ENCODE measurements at places on chromosomes 13 and 19.

DNA sequence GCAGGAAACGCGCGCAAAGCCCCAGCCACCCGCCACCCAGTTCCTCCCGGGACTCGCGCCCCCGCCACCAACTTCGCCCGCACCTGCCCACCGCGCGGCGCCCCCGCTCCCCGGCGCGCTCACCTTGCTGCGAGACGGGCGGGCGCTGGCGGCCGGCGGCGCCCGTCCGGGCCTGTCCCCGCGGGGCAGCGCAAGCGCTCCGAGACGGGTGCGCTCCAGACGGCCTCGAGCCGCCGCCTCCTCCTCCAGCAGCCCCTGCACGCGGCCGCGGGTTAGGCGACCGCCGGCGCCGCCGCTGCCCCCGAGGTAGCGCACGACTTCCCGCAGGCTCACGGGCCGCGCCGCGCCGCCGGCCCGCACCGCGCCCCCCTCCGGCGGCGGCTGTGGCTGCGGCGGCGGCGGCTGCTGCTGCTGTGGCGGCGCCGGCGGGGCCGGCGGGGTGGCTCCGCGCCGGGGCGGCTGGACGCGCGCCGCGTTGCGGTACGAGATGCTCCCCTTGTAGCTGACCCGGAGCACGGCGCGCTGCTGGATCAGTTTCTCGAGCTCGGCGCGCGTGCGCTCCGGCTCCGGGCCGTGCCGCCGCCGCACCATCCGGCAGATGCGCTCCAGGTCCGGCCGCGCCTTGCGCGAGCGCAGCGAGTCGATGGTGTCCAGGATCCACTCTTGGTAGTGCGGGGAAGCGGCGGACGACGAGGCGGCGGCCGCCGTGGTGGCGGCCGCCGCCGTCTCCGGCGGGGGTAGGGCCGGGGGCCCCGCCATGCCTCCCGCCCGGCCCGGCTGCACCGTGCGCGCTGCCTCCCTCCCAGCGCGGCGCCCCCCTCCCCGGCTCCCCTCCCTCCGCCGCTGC lies 666 bp downstream of the SAMD1 start:
- DNase-seq: peak; percentile 50

- DNase-seq: no peak
These were observed 894.3 kb upstream of the SLITRK1 start for GRCh38 chr13:84776593-84776992.

DNA sequence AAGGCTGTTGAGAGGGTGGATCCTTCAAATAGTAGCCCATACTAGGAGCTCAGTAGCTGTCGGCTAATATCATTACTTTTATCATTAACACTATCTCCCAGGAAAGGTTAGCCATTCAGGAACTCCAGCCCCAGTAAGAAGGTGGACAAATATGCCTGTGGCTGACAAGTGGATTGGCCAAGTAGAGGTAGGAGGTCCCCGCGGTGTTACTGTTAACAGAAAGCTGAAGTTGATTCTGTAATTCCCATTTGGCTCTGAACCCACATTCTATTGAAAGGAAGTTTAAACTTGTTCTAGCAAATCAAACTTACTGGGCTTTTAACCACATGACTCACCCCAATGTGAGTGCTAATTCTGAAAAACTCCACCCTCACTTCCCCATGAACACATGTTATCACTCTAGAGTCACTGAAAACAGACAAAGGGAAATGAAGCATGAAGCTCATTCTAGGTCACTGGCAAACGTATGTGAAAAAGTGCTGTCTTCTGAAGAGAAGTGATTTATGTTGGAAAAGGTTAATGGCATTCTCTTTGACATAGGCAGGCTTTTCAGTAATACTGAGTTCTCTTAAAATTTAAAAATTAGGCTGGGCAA lies 273.5 kb downstream of the FGF14 start:
- DNase-seq: no peak

- DNase-seq: no peak
These were observed 17.5 kb upstream of the KBTBD6 start for GRCh38 chr13:41150058-41150457.

GRCh38 chr13:108961542-108962125 lies 332.2 kb downstream of the MYO16 start:
- peak; percentile 55 for DNase-seq

DNA sequence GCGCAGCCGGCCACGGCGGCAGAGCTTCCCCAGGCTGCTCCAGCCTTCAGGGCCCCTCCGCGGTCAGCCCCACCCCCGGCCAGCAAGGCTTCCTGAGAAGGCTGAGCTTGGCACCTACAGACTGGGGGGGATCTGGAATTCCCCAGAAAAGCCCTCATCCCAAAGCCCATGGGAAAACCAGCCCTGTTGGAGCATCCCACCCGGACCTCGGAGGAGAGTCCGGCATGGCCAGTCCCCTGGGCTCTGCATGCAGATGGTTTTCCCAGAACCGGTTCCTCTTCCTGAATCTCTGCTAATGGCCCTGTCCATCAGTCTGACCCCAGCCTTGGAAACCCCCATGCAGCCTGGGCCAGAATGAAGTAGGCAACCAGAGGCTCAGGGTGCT lies 10.3 kb downstream of the RASA3 start:
- DNase-seq: no peak

DNA sequence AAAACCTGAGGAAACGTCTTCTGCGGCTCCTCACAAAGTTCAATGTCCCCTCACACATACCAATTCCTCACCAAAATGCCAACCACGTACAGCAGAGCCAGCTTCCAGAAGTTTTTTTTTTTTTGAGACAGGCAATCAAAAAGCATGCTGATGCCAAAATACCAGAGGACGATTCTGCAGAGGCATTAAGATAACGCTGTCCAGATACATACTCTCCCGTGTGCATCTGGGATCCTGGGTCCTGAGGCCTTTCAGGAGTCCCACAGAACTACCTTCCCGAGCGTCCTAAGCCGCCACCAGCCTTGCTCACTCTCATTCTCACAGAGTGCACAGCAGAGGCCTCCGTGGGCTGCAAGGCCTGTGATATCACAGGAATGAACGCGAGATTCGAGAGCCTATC lies 5.0 kb downstream of the DCUN1D2 start:
- no peak for DNase-seq

DNA sequence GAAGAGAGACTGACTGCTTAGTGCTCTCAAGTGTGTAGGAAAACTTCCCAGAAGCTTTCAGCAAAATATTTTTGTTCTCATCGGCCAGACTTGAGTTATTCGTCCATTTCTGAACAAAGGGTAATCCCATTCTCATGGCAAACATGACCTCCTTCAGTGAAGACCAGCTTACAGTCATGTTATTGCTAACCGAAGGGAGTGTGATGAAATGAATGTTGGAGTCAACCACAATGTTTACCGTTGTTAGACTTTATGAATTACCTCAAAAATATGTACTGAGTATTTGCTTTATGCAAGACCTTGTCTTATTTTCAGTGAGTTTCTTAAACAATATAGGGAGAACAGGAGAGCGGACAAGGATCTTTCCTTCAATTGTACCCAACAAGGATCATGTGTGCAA lies 228.6 kb downstream of the LMO7 start:
- peak; percentile 39 for DNase-seq

DNA sequence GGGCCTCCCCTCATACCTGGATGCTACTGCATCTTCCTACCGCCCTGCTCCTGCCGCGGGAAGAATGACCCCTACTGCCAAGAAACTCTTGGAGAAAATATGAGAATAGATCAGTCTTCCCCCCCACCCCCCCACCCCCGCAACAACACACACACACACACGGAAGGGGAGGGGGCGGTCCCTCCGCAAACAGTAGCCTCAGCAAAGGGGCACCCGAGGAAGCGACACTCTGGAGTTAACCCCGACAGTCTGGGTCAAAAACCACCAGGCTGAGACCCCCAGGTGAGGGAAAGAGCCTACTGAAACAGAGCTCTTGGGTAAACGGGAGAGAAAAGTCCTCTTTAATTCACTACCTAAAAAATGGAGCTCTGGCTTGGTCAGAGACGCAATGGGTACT lies 1.2 kb downstream of the MED26 start:
- DNase-seq: no peak

GRCh38 chr13:26837997-26838396 lies 77.4 kb upstream of the GPR12 start:
- DNase-seq: no peak

GRCh38 chr19:364496-365287 lies 20.1 kb upstream of the MIER2 start:
- no peak for DNase-seq

DNA sequence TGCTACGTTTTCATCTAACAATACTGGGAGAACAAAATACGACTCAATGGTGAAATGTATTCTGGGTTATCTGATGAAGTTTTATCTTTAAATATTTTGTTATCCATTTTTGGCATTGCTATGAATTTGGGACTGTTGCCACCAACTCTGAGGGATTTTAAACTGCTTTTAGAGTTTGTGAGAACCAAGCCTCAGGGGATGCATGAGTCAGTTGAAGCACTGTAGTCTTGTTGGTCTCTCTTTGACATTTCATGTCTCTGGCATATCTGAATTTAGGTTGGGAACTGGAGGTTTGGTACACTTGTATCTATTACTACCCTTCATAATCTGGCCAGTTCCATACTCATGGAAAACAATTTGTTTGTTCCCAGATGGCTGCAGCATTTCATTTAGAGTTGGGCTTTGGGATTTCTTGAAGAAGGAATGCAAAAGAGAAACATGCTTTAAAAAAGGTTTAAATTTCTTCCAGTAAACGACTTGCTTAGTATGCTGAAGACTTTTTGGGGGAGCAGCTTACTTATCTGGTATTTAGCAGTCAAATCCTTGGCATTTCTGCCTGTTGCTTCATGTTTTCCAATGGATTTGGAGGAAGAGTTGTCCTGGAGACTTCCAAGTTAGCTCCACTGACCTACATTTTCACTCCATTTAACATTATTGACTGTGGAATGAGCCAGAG lies 28.9 kb downstream of the ARHGEF7 start:
- peak; percentile 23 for DNase-seq

GRCh38 chr13:66847541-66847940 lies 382.6 kb downstream of the PCDH9 start:
- no peak for DNase-seq

GRCh38 chr19:58181902-58182576 lies 822 bp upstream of the ZNF274 start:
- DNase-seq: peak; percentile 1

DNA sequence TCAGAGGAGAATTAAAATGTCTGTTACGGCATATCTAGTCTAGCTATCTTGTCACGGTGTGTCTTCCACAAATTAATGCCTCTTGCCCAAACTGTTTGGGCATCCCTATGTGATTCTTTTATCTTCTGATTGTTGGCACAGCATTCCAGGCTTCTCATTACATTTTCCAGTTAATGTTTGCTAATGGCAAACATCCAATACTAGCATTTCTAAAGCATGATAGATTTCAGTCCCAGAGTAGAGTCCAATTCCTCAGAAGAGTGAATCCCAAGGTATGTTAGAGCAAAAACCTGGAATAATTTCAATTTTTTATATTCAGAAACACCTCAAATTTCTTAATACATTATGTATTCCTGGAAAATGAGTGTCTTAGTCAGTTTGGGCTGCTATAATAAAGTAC lies 684.5 kb upstream of the SLITRK1 start:
- DNase-seq: no peak

DNA sequence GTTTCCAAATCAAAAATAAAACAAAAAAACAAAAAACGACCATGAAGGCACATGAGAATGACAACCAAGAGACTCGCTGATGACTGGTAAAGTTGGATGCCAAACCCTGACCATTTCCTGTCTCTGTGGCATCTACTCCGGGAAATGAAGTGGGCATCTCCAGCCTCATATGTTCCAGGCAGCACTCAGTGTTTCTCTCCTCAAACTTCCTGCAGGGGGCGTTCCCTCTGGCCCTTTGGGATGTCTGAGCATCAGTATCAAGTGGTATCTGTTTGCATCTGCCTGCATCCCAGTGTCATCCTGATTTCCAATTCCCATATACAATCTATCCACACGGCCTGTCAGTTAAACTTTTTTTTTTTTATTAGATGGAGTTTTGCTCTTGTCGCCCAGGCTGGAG lies 9.8 kb upstream of the SIGLEC12 start:
- peak; percentile 0 for DNase-seq

GRCh38 chr13:79937311-79937710 lies 403.6 kb downstream of the SPRY2 start:
- DNase-seq: no peak

GRCh38 chr13:24251525-24251924 lies 57.9 kb upstream of the C1QTNF9 start:
- no peak for DNase-seq

- DNase-seq: no peak
These were observed 8.5 kb downstream of the SIGLEC7 start for GRCh38 chr19:51150627-51151026.

DNA sequence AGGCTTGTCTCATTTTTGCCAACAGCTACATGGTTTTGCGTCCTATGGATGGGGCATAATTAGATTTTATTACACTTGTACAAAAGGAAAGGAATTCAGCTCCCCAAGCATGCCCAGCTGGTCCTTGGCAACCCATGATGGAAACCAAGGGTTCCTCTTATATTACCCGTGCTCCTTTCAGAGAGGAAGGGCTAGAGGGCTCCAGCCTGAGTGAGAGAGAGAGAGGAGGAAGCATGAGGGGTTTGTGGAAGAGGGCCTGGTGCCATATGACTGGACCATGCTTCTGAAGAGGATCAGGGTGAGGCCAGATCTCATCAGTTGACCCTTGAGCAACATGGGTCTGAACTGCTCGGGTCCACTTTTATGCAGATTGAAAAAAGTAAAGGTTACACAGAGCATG lies 3.5 kb upstream of the RPS9 start:
- no peak for DNase-seq

GRCh38 chr13:74201530-74201929 lies 67.3 kb upstream of the KLF12 start:
- DNase-seq: no peak

GRCh38 chr13:106007156-106007555 lies 528.3 kb downstream of the EFNB2 start:
- no peak for DNase-seq

DNA sequence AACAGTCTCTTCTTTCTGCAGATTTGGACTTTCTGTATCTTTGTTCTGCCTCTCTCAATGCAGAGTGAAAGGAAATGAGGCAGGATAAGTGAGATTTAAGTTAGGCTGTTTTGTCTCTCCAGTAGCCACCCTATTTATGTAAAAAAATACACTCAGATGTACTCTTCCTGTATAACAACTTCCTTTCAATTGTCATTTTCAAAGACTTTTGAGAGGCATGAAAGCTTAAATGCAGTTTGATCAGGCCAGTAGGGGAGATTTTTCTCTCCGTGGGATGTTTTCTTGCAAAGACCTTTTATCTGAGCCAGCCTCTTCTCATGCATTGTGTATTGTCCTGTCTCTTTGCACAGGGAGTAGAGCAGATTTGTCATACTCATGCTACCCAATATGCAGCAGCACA lies 166.8 kb downstream of the SLITRK5 start:
- DNase-seq: no peak
